LoVo (cell line): ENCODE measurements at places on chromosomes 5 and 9.

GRCh38 chr5:159393854-159394274 is 63.6 kb upstream of the IL12B start:
- DNase-seq: no peak

DNA sequence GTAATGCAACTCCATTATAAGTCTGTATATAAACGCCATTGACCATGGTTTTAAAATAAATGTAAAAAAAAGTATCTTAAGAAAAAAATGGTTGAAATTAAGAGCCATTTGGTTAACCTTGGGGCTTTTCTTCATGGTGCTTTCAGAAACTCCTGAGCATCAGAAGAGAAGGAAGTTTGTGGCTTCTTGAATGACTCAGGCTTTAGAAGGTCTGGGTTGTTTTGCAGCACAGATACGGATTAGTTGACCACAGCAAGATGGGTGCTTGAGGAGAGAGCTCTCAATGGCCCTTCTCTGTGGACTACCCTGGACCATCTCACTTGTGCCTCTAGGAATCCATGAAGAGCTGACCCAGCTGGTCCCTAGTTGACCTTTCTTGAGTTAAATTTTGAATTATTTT is 189.5 kb downstream of the TMEM38B start:
- no peak for DNase-seq

DNA sequence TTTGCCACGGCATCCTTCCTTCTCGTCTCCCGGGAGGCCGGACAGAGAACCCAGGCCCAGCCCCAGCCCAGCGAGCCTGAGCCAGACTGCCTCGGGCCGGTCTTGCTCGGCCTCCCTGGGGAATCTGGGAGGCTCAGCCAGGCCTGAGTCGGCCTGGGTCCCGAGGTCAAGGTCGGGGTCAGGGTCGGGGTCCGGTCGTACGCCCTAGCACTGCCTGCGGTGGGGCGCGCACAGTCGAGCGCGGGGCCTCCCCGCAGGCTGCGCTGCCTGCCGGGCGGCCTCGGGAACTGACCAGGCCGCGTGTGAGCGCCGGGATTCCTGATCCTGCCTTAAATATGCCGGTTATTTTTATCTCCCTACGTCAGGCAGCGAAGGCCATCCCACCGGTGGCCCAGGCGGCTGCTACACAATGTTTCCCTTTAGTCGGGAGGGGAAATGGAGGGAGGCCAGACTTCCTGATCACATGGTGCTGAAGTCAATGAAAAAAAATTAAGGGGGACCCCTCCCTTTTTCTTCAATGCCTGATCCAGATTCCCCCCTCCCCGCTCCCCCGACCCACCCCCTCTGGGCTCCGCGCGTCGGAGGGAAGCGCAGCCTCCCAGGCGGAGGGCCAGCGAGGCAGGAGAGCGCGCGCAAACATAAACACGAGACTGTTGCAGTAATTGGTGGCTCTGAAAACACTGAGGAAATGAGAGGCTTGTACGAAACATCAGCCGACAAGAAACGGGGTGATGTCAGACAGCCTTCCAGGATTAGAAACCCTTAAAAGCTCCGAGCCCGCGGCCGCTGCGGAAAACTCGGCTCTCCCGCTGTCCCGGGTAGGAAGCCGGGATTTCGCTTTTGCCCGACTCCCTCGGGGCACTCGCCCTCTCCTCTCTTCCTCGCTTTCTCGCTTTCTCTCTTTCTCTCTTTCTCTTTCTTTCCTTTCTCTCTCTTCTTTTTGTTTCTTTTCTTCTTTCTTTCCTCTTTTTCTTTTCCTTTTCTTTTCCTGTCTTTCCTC is 148.2 kb upstream of the KLF4 start:
- DNase-seq: peak; percentile 34

- DNase-seq: no peak
These were observed 79.6 kb upstream of the MAST4 start for GRCh38 chr5:66516550-66516949.

- DNase-seq: no peak
These were observed 276.0 kb upstream of the TMEM161B start for GRCh38 chr5:88544671-88545070.

DNA sequence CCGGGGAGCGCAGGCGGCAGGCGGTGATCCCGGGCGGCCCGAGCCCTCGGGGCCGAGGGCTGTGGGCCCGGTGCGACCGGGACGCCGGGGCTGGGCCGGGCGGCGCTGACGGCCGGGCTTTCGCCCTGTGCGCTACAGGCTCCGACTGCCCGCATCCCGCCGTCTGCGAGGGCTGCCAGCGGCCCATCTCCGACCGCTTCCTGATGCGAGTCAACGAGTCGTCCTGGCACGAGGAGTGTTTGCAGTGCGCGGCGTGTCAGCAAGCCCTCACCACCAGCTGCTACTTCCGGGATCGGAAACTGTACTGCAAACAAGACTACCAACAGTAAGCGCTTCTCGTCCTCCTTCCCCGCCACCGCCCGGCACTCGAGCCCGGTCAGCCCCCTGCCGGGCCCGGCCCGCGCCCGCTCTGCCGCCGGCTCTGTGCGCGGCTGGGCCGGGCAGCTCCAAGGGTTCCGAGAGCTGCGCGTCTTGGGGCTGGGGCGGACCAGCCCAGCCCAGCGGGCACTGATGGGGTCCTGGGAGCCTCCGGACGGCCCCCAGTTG is 1.6 kb downstream of the LMX1B start:
- DNase-seq: no peak

- DNase-seq: no peak
These were observed 17.2 kb upstream of the CMYA5 start for GRCh38 chr5:79672392-79672791.

- no peak for DNase-seq
These were observed 107.6 kb downstream of the MUSK start for GRCh38 chr9:110776221-110776620.

DNA sequence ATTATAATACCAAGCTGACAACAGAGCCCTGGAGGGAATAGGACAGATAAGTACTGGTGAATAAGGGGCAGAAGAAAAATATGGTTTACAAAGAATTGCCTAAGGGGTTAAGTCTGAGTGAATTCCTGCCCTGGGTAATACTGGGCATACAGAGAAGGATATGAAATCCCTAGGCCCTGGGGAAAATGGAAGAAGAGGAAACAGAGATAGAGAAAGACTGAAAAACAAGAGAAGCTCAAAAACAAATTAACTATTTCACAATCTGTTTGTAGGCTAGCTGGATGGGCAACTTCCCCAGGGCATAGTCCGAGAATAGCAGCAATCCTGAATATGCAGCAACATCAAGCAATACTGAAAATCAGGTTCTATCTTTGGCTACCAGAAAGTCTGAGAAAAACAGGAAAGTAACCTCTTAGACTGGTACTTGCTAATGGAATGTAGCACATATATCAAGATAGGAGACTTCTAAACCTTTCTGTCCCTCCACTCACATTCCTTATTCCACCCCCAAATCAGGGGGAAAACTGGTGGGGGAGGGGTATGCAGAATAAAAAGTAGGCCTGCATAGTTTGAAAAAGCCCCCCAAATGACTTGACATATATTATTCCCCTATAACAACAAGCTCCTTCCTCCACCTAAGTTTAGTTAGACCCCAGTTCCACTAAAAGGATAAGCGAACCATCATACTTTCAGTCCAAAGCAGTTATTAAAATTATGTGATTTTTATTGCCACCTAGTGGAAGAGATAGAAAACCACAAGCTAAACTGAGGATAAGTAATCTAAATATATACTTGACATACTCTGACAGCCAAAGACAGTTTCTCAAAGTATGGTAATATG is 20.6 kb downstream of the SLC38A9 start:
- peak; percentile 68 for DNase-seq

DNA sequence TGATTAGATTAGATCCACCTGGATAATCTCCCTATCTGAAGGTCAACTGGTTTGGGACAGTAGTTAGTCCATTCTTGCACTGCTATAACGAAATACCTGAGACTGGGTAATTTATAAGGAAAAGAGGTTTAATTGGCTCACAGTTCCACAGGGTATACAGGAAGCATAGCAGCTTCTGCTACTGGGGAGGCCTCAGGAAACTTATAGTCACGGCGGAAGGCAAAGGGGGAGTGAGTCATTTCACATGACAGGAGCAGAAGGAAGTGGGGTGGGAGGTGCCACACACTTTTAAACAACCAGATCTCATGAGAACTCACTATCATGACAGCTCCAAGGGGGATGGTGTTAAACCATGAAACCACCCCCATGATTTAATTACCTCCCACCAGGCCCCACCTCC is 9.9 kb downstream of the C9orf40 start:
- no peak for DNase-seq

DNA sequence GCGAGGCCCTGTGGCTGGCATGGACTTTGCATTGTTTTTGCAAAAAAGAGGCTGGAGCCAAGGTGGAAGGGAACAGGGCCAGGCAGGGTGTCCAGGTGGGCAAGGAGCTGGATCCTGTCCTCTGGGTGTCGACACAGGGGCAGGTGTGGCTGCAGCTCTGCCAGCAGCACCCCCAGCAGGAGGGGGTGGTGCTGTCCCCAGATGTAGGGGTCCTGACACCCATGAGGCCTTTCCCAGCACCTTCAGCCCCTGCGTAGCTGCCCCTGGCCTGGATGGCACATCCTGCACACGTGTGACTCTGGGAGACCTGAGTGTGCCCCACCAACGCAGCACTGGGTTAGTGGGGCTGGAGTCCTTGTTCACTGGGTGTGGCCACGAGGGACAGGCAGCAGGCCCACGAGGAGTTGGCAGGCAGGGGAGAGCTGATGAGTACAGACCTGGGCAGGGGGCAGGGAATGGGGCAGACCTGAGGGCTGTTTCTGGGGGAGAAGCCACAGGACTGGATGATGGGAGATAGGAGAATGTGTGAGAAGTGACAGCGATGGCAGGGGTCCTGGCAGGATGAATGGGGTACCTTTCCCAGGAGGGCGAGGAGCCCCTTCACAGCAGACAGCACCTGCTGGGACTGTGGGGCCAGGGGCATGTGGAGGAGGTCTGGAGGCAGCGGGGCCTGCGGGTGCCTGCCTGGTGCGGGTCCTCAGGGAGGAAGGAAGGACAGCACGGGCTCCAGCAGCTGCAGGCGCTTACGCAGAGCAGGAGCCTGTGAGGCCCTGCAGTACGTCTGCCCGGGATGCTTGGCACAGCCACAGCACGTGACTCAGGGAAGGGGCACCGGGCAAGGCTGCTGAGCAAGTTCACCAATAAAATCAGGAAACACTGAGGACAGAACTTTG is 3.6 kb upstream of the RASGEF1C start:
- DNase-seq: no peak

GRCh38 chr9:4508246-4508906 is 18.1 kb downstream of the SLC1A1 start:
- DNase-seq: peak; percentile 54

DNA sequence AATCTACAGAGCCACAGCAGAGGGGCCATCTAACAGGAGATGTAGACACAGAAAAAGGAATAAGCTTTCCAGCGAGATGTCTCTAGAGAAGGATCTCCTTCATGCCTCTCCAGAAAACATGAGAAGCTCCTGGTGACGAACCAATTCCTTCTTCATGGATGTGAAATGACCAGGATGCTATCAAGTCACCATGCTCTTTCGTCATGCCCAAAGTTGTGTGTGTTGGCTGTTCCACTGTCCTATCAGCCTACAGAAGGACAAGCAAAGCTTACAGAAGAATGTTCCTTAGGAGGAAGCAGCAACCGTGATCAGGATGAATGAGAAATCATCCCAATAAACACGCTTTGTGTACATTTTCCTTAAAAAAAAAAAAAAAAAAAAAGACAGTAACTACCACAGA is 54.4 kb downstream of the ALDH7A1 start:
- no peak for DNase-seq
